ENCODE measurements at places on chromosomes 6 and 20. TPM values are rescaled to one million over a fixed set of nuclear protein-coding genes. Genes with fewer than 3 reads are reported as not detected.

Gene NRN1
- total RNA-seq = not detected

Gene SLC17A1
- not detected for total RNA-seq

Gene ZNF184
- 4.8 TPM for total RNA-seq

Gene BPIFB4
- total RNA-seq = not detected

Gene PREX1
- under 0.01 TPM for total RNA-seq

Measured in tracheal epithelial cell (primary cell).